D721Med (cell line): ENCODE measurements at places on chromosomes 3 and 15.

DNA sequence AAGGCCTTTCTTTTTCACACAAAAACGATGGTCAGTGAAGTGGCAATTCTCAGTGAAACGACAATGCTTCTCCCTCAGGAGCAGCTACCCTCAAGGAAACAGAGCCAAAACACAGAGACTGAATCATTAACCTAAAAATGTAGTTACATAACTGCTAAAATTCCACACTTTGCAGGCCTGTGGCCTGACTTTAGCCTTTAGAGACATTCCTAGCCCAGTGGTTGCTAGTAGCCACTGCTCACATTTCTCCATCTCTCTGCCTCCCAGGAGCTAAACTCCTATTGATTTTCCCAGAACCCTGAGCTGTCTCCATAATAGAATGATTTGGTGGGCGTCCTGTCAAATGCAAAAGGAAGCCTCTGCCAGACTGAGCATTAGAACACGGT, 630.1 kb upstream of the KCNMB2 start:
- DNase-seq = no peak

GRCh38 chr3:44482721-44483120, 5.3 kb upstream of the ZNF445 start:
- no peak for DNase-seq

GRCh38 chr3:117893638-117894037, 1141.0 kb downstream of the IGSF11 start:
- DNase-seq = no peak

GRCh38 chr15:100806157-100806556, 73.5 kb upstream of the ALDH1A3 start:
- no peak for DNase-seq

DNA sequence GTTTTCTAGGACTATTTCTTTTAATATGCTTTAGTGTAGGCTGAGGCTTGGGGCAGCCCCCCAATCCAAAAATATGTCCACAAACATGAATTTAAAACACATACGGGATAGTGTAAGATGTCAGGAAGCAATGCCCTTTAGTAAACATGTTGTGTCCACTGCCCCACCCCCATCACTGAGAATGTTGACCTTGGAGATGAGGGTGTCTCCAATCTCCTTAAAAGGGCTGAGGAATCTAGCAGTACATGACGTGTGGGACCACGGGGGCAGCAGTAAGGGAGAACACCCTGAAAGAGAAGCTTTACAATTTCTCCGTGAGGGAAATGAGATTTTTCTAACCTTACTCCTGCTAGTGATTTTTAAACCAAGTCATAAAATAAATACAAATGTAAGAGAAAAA, 84.7 kb downstream of the SQOR start:
- DNase-seq = no peak

- no peak for DNase-seq
Observed at GRCh38 chr15:44158111-44158510, 37.0 kb downstream of the FRMD5 start.

DNA sequence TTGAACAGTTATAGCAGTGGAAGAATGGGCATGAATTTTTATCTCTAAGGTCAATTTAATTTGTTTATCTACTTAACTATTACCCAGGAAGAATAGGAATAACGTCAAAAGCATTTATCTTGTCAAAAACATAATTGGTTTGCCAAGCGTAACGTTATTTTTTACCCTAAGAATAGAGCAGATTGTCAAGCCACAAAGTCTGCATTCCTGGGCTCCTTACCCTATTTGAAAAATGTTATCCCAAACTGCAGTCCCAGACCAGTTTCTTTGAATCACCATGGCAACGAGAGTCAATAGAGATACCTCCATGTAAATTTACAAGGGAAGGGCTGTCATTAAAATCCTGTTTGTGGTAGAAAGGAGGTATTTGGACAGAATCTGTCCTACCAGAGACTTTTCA, 61.1 kb downstream of the CPNE4 start:
- no peak for DNase-seq

GRCh38 chr3:128367221-128367620, 99.5 kb downstream of the DNAJB8 start:
- no peak for DNase-seq

DNA sequence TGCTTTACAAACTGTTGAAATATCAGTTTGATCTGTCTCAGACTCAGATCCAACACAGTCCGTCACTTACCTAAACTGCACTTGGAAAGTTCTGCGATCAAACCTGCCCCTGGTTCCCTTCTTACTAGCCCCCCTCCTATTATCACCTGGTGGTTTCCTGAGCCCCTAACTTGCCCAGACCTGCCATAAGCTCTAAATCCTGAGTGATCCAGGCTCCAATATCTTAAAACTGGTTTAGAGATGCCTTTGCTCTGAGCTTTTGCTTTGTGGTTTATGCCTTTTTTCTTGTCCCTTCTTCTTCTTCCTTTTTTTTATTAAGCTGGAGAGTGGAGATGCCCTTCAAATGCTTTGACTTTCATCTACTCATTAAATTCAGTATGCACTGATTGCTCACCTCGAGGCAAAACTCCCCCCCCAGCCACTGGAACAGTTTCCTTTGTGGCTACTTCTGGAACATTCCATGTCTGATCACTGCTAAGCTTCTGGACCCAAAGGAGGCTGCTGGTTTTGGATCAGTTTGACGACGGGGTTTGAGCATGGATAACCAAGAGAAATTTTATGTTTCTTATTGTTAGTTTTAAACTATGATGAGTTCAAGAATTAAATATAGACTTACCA, 3.5 kb upstream of the ITGB5 start:
- DNase-seq = no peak

DNA sequence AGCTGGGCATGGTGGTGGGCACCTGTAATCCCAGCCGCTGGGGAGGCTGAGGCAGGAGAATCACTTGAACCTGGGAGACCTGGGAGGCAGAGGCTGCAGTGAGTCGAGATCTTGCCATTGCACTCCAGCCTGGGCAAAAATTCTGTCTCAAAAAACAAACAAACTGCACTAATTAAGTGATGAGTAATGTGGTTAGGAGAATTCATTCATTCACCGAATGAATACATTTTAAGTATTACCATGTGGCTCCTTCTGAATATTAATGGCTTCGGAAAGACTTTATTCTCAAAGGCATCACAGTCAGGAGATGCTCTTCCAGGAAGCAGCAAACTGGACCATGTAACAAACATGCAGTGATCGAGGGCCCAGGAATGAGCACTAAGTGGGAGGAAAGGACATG, 23.6 kb downstream of the SPTSSB start:
- no peak for DNase-seq
